ENCODE measurements at places on chromosomes 7 and 10. TPM values are rescaled to one million over a fixed set of nuclear protein-coding genes. Genes with fewer than 3 reads are reported as not detected.

PON3 gene
- not detected for total RNA-seq

LRIT1 gene
- total RNA-seq: not detected

TUBB8 gene
- not detected for total RNA-seq

FAM241B gene
- total RNA-seq: 8.1 TPM

KCP gene
- 1.2 TPM for total RNA-seq

WEE2 gene
- total RNA-seq: not detected

ANKRD61 gene
- not detected for total RNA-seq

TAF5 gene
- total RNA-seq: 5.7 TPM

HOGA1 gene
- total RNA-seq: not detected

CPN1 gene
- total RNA-seq: not detected

CYP3A5 gene
- total RNA-seq: not detected

ARL4A gene
- 92.1 TPM for total RNA-seq

DHTKD1 gene
- total RNA-seq: 8.9 TPM

DOCK1 gene
- total RNA-seq: 0.76 TPM

IFIT2 gene
- 19.5 TPM for total RNA-seq

DDC gene
- total RNA-seq: not detected

LEP gene
- not detected for total RNA-seq

SRPK2 gene
- 50.0 TPM for total RNA-seq

PVRIG gene
- 30.5 TPM for total RNA-seq

DRGX gene
- total RNA-seq: not detected

SAMD9 gene
- total RNA-seq: 25.4 TPM

BRI3 gene
- 77.1 TPM for total RNA-seq

EVX1 gene
- not detected for total RNA-seq

TCERG1L gene
- not detected for total RNA-seq

ADAM8 gene
- total RNA-seq: 157 TPM

NEBL gene
- not detected for total RNA-seq

IFIT1B gene
- not detected for total RNA-seq

LIPM gene
- total RNA-seq: not detected

CALML5 gene
- not detected for total RNA-seq

SFRP5 gene
- total RNA-seq: not detected

CALML3 gene
- not detected for total RNA-seq

TMEM176B gene
- total RNA-seq: not detected

C7orf57 gene
- 0.30 TPM for total RNA-seq

GIMAP2 gene
- total RNA-seq: 68.2 TPM

CTTNBP2 gene
- 0.39 TPM for total RNA-seq
